NCI-H460 (cell line): ENCODE measurements at places on chromosomes 5 and 9. TPM values are rescaled to one million over a fixed set of nuclear protein-coding genes. Genes with fewer than 3 reads are reported as not detected.

DNA sequence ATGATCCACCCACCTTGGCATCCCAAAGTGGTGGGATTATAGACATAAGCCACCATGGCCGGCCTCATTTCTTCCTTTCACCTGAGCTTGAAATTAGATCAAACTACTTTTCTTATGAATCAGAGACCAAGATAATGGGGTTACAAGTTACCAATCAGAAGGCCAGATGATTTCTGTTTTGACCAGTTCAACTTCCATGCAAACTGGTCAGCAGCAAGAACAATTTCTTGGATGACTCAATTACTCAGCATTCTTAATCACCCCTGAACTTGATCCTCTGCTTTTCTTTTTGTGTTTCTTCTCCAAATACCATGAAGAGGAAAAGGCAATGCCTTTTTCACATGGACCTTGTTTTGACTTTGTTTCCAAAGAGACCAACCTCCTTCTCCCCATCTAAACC lies 10.0 kb upstream of the PLIN2 start:
- no peak for DNase-seq

DNA sequence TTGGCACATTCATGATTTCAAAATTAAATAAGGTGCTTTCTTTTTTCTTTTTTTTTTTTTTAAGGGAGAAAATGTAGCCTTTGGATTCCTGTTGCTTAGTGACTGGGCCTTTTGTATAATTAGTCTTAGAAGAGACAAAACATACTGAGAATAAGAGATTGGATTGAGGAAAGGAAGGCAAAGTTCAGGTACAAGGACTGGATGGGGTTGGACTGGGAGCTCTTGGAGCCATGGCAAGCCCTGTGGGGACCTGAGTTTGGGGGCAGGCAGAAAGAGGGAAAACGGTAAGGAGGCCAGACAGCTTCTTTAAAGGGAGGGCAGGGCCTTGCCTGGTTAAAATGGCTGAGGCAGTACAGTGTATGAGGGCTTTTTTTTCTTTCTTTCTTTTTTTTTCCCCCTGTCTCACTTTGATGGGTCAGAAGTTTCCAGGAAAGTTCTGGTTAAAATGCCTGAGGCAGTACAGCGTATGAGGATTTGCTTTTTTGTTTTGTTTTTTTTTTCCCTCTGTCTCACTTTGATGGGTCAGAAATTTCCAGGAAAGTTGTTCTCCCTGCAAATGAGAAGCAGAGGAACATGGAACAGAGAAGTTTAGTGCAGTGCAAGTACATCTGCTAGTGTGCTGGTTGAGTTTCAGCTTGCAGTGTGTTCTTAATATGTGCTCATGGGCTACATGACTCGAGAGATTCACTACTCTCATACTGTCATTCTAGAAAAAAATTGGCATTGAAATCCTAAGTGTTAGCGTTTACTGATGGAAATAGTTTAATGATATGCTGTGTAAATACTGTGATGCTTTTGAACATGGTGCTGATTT lies 16.8 kb downstream of the SNX18 start:
- DNase-seq, result no peak

The SAXO1 gene
- not detected in 2 replicates for total RNA-seq

DNA sequence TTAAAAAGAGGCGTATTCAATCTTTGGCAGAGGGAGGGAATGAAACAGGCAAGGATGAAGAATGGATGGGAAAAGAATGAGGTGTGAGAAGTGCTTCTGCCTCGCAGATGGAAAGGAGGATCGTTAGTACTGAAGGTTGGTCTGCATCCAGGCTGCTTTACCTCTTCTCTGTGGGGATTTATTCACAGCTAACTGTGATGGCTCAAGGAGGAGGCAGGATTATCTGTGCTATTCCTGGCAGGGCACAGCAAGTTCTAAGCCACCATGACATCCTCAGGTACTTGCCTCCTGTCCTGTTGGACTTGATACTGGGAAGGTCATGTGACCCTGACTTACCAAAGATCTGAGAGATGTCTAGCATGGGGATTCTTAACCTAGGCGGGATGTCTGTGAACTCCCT lies 84.3 kb downstream of the GDNF start:
- DNase-seq, result no peak

The PAEP gene
- 2.9 and 3.7 TPM in 2 replicates for total RNA-seq

DNA sequence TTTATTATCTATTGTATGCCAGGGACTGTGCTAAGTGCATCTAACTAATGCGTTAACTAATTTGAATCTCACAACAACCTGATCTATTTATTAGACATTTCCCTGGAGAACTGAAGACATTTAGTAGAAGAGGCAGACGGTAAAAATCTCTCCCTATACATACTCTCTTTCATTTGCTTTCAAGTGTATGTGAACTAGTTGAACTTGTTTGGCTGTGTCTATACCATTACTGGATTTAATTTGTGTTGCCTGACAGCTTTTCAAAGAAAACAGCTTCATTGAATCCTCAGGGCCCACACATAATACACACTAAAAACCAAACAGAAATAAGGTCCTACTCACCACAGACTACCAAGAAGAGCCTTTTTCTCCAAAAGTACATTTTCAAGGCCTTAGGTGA lies 133.6 kb upstream of the NR3C1 start:
- DNase-seq, result no peak

GRCh38 chr9:107805201-107805600 lies 315.6 kb upstream of the KLF4 start:
- no peak for DNase-seq

The C5orf52 gene
- total RNA-seq, result not detected in 2 replicates

DNA sequence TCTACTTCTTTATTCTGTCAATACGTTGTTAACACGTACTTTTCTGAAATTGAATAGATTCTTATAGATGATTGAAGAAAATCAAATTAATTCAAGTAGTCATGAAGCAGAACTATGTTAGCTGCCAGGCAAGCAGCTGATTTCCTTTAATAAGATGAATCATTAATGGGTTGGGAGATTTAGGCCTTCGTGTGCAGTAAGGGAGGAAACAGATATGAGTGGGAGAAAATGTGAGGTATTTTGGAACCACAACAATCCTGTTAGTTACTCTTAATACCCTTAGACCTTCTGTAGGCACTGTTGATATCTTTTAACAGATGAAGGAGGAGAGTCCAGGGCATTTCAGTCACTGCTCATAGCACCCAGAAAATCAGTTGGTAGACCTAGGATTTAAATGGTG lies 121.0 kb downstream of the AOPEP start:
- no peak for DNase-seq

DNA sequence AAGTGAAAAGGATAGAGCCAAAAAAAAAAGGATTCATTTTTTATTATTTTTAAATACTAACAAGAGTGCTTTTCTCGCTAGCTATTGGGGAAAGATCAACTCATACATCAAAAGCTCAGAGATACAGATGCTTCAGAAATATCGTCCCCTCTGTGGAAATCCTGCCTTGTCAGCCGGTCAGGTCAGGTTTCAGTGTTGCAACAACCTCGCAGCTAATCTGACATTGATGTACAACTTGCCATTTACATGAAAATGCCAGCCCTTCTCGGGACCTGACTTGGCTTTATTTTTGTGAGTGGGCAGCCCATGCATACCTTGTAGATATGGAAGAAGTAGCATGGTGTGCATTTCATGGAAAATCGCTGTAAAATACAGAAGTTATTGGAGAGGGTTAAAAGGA lies 358.8 kb upstream of the ADAMTS16 start:
- no peak for DNase-seq

The FREM1 gene
- not detected in 2 replicates for total RNA-seq

GRCh38 chr9:108903420-108904103 lies 30.4 kb downstream of the ELP1 start:
- DNase-seq, result no peak
